BJ (cell line): ENCODE measurements at places on chromosomes 5 and 9.

DNA sequence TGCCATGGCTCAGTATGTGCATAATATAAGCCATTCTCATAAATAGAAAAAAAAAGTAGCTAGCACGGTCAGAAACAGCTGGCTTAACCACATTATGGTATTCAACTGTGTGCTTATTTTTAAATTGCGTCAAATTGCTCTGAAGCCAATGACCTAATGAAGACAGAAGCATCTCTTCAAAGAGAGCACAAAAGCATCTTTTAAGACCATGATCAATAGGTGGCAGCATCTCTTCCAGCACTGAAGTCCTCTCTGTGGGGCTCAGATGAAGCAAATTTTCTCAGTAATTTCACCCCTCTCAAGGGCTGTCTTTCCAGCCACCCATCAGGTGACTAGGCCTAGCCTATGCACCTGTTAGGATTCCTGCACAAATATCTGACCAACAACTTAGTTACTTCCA lies 251.4 kb downstream of the GLIS3 start:
- peak; percentile 1 for DNase-seq

DNA sequence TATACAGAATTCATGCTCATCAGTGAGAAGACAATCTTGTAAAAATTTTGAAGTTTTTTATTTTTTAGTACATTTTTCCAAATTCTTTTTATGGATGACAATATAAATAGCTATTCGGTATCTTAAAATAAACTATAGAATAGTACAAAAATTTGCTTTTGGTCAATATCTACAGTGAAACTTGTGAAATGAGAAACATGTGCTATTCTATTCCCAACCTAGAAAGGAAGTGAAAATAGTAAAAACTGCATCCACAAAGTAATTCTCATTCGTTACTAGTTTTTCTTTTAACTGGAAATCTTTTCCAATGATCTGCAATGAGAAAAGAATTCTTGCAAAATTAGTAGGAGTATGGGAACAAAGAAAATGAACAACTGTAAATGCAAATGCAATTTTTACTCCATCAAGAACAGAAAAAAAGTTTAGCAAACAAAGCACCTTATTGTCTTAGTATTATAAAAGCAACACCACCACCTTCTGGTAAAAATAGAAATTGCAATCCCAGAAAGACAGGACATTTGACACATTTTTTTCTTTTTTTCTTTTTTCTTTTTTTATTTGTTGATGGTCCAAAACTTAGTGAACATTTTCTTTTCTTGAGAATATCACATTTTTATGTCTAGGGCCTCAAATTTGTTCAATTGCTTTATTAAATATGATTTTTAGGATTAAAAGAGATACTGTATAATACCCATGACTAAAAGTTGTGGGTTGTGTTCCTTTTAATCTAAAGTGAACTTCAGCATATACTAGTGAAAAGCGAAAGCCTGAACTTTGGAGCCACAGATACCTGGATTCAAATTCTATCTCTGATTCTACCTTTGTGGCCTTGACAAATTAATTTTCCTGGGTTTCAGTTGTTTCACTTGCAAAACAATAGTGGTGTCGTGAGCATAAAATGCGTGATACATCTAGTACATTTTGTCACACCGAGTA lies 72.3 kb downstream of the SLCO4C1 start:
- no peak for DNase-seq

- no peak for DNase-seq
Measured at GRCh38 chr9:13508681-13509080, 229.2 kb upstream of the MPDZ start.

GRCh38 chr5:67100301-67100700 lies 96.3 kb downstream of the CD180 start:
- DNase-seq, result no peak

GRCh38 chr9:37421914-37422288 lies 595 bp upstream of the GRHPR start:
- DNase-seq, result no peak

DNA sequence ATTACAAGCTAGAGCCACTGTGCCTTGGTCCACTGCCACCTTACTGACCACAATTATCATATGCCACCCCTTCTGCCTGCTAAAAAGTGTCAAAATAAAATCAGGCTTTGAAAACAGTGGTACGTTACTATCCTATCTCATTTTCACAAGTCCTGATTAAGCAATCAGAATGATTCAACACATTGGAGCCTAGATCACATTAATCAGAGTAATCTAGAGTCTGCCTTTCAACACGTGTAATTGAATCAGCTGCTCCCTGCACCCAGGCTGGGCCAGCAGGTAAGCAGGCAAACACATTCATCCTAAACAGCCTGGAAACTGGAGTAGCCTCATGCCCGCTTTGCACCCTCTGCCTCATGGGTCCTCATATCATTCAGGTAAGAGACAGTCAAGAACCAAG lies 186.2 kb downstream of the DCP2 start:
- DNase-seq, result no peak

GRCh38 chr5:96175090-96175489 lies 213.4 kb upstream of the ELL2 start:
- DNase-seq, result no peak

GRCh38 chr5:60887096-60887495 lies 43.0 kb upstream of the ELOVL7 start:
- no peak for DNase-seq

DNA sequence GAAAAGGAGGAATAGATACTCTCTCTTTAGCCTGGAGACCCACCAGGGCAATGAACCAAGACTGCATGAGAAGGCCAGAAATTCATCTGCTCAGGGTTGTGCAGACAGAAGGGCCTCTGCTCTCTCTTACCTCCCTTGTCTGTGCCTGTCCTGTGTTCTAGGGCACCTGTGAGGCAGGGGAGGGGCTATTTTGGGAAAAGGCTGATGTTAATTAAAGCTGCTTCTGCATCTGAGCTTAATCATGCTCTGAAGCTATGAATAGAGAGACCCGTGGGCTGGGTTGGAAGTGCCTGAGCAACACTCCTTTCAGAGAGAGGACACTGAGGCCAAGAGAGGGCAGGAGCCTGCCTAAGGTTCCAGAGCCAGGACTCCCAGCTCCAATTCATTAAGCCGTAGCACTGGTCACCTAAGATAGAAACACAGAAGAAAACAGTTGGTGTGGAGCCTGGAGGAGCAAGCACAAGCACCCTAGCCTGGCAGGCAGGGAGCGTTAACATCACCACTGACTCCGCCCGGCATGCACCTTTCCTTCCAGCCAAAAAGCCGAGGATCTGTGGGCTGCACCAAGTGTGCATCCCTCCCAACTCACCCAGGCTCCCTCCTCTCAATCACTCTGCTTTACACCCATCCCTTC lies 31.4 kb upstream of the STING1 start:
- DNase-seq, result no peak

- DNase-seq, result no peak
Measured at GRCh38 chr9:98607787-98608186, 100.9 kb downstream of the GABBR2 start.

DNA sequence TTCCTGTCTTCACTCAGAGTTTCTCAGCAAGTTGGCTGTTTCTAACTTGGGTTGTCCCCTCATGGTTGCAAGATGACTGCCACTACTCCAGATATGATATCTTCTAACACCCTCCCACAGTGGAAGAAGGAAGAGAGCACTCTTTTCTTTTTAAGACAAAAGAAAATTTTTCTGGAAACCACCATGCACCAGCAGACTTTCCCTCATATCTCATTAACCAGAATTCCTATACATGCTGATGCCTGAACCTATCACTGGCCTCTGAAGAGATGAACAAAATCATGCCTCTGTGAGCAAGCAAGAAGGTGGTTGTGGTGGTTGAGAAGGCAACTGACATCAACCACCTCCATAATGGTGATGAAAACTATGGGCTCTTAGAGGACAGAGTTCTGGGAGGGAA lies 56.8 kb downstream of the FEM1C start:
- DNase-seq, result no peak

DNA sequence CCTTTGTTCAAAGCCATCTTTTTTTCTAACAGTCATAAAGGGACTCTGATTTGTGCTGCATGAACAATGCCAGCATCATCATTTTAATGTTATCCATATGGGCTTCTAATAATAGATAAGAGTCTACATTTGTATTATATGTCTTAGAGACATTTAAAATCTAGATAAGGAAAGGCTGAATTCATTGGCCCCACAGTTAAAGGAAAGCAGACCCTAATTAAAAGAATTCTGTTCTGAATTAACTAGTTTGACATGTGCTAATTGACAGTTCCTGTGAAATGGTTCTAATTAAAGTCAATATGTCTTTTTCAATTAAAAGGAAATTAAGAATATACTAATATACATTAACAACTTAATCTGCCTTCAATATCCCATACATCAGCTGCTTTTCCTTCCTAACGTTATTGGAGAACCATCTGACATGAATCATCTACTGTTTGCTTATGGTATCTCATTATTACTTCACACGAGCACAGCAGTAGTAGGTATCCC lies 104.7 kb downstream of the NR2F1-AS1 start:
- no peak for DNase-seq

DNA sequence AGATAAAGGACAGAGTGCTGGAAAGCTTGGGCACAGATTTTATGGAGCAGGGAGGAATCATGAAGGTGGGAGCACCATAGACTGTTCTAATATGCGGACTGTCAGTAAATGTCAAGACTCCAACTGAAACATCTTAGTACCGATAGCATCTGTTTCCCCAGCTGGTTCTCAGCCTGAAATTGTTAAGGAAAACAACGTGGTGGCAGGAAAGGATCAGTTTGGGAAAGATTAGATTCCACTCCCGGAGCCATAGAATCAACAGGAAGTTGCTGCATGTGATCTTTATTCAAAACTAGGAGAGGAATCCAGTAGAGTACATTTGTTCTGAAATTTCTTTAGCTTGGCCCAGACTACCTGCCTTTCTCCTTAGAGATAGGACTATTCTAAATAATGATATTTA lies 559.1 kb downstream of the CSNK1G3 start:
- no peak for DNase-seq

DNA sequence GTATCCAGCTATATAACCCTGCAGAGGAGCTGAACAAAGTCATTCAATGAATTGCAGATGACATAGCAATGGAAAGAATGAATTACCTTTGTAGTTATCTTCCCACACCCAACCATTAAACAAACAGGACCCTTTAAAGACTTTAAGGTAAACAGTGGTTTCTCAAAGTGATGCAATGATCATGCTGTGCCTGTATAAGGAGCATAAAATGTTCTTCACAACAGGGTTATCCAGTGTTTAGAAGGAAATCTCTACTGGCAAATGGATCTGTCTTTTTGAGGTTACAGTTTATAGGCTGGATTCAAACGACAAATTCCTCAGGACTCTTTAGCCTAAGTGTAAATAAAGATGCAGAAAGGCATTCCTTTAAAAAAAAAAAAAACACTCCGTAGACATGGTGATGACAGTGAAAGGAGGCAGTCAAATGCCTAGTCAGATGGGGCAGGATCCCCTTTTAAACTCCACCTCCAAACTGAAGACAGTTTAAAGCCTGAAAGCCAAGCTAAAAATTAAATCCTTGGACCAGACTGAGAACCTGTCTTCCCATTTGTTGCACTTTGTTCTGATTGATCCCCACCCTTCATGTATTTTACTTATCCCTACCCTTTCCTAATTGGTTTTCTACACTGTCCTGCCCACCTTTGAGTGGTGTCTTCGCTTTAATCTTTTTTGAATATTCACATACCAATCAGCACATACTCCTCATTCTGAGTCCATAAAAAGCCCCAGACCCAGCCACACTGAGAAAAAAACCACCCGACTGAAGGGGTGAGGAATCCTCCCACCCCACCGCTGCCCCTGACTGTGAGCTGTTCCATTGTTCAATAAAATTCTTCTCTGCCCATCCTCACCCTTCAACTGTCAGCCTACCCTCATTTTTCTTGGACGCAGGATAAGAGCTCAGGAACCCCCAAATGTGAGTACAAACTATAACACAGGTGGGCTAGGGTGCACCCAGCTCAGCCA lies 761.3 kb upstream of the DMAC1 start:
- DNase-seq, result no peak

DNA sequence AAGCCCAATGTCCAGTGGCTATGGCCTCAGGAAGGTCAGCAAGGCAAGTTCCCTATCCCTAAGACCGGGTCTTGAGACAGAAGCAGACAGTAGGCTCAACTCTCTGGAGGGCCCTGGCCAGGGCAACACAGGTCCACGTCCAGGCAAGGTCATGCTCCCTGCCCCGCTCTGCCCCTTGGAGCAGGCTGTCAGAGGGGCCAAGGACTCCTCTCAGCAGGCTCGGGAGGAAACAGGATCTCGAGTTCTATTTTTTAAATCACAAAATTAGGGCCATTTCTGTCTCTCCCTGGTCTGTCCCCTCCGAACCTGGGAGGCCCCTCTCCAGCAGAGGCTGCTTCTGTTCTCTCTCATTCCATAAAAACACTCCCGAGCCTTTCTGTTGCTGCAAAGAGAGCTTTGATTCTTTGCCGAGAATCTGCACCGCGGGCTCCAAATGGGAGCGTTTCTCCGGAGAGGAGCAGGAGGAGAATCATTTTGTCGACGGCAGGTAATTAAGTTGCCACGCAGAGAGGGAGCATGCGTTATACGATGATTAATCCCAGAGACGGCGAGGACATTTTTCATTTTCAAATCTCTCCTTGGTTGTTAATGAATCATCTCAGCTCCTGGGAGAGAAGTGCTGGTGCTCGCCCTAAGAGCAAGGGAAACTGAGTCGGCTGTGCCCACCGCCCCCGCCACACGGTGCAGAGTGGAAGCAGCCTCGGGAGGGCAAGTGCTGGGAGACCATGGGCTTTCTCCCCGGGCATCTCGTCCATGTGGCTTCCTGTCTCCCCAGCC lies 24.5 kb upstream of the FCN1 start:
- no peak for DNase-seq

DNA sequence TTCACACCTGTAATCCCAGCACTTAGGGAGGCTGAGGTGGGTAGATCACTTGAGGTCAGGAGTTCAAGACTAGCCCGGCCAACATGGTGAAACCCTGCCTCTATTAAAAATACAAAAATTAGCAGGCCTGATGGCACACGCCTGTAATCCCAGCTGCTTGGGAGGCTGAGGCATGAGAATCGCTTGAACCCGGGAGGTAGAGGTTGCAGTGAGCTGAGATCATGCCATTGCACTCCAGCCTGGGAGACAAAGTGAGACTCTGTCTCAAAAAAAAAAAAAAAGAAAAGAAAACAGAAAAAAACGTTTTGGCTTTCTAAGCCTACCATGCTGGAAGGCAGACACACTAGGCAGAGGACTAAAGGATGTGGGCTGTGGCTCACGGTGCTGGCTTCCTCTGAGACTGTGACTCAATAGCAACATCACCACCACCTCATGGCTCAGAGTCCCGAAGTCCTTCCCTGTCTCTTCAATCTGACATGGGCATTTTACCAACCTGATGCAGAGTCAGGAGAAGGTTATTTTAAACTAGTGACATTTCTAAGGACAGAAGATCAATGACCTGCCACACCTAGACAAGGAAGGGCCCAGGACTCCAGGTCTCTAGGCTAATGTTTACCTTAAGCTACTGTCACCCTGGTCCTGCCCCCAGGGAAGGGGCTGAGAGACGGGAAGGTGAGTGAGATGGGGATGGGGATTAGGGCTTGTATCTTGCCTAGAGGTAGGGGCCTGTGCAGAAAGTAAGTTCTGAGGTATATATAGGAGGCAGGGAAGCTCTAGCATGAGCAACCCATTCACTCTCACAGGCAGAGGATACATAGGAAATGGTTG lies 3.7 kb downstream of the ECSCR start:
- DNase-seq, result no peak

- DNase-seq, result no peak
Measured at GRCh38 chr5:14506140-14506538, 75.5 kb upstream of the OTULINL start.
